SK-MEL-5 (cell line): ENCODE measurements at places on chromosomes 12 and 14. TPM values are rescaled to one million over a fixed set of nuclear protein-coding genes. Genes with fewer than 3 reads are reported as not detected.

GRCh38 chr12:31368666-31369361, 42.9 kb upstream of the SINHCAF start:
- peak; percentile 12 for DNase-seq

DNA sequence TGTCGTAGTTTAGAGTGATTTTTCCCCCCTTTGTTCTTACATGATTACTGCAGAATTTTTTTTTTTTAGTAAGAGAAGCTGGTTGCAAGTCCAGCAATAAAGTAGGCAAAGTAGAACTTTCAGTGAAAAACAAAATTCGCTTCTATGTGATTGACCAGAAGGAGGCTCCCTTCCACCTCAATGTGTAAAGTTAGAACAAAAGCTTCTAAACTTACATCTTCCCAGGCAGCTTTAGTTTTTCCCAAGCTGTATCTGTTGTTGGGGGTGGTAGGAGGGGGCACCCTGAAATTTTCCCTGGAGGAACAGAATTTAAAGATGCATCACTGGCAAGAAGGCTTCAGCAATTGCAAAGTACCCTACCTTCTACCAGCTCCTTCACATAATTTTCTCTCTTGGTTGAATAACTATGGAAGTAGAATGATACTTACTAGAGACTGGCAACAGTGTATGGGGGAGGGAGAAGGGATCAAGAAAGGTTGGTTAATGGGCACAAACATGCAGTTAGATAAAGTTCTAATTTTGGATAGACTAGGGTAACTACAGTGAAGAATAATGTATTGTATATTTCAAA, 87.3 kb upstream of the E2F7 start:
- peak; percentile 77 for DNase-seq

IQSEC3 gene
- not detected in 2 replicates for total RNA-seq

GRCh38 chr12:23631786-23632377, 317.6 kb downstream of the SOX5 start:
- no peak for DNase-seq

DNA sequence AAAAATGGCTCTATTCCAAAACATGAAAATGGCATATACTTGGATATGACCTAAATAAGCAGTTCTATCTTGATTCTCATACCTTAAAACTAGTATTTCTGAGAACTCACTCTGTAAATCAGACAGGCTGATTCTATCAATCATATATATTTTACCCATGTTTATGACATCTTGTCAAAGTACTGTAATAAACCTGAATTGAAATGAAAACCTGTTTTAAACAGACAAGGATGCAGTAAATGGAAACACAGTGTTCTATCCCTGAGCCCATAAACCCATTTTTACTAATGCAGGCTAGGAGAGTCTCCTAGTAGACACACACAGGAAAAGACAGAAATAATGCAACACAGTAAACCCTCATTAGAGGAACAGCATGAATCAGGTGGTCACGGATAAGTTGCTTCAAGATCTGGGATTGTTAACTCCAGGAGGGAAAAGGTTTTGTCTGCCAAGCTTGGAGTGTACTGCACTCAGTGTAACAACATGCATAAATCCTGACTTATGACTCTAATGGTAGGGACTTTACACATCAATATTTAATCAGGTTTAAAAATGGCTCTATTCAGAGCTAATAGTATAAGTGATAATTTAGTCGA, 93.6 kb upstream of the CPNE8 start:
- DNase-seq, result no peak

DNA sequence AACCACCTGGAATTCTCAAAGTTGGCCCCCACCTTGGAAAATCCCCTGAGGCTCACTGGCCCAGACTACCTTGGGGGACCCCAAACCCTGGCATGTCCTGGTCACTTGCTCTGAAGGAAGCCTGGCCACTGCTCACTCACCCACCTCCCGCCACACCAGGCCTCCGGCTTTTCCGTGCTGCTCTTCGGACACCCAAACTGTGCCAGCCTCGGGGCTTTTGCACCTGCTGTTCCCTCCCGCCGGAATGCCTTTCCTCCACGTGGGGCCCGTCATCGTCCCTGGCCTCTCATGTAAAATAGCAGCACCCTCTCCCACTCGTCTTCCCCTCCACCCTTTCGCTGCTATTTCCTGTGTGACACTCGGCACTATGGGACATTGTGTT, 87.2 kb upstream of the NCOR2 start:
- DNase-seq, result no peak

APOF gene
- total RNA-seq, result not detected in 2 replicates

DNA sequence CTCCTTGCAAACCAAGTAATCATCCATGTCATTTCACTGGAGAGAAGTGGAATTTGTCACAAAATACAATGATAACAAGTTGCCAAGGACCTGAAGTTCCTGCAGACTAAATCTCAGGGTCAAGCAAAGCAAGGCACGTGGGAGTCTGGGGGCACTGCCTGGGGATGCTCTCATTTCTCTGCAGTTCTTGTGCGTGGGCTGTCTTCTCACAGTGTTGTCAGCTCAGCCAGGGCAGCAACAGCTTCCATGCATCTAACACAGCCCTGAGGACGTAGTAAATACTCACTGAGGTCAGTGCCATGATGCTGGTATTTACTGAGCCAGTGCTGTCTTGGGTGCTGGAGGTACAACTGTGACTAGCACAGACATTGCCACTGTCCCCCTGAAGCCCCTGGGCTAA, 62.9 kb upstream of the CMKLR1 start:
- DNase-seq, result no peak

GRCh38 chr14:68520637-68521556, 272.0 kb downstream of the ZFP36L1 start:
- DNase-seq, result no peak

GRCh38 chr12:130336723-130337487, 782 bp upstream of the PIWIL1 start:
- no peak for DNase-seq

OR4E2 gene
- not detected in 2 replicates for total RNA-seq

DNA sequence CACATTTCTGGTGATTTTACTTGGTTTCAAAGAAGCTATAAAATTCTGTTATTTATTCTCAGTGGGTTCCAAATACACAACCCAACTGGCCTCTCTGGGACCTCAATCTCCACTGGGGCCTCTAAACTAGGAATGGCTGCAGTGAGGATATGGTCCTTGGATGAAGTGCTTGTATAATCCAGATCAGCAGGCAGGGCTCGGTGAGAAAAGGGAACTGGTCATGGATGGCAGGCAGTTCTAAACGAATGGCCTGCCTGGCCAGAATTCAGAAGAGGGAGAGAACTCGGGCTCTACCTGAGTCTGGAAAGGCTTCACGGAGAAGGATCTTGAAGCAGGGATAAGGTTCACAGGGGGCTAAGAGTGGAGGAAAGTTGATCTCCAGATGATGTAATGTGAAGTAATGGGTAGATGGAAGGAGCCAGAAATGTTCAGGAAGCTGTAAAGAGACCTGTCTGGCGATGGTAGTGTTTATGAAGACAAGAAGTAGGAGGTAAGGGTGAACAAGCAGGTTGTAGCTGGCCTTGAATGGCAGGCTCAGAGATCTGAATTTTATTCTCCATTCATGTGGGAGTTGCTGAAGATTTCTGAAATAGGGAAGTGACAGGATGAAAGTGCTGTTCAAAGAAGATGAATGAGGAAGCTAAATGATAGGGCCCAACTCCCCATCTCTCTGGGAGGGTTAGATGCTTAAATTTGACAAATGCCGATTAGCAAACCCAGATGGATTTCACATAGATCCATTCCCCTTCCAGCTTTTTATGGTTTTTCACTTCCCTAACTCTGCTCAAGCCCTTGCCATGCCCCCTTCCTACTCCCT, 31.5 kb upstream of the ANO6 start:
- DNase-seq, result no peak

GRIP1 gene
- 0.77 and 2.1 TPM in 2 replicates for total RNA-seq

GRCh38 chr12:7099290-7099996, 7.2 kb upstream of the C1R start:
- DNase-seq, result no peak

DNA sequence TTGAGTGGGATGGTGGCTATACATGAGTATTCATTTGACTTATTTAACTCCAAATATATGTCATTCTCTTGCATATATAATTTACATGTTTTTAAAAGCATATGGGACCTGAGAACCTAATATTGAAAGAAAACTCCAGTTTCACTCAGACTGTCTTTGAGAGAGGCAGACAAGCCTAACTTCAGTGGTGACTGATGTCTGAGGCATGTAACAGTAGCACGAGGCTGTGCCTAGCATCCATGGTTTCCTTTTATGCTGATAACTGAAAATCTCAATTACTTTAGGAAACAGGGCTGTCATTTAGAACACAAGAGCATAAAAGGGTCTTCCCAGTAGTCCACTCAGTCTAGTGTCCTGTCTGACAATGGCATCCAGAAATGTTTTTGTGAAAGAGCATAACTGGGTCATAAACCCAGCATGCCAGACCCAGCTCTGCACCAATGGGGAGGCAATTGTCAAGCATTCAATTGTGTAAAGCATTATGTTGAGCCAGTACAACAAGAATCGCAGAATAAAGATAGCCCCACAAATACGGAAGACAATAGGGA, 24.3 kb downstream of the MAPK1IP1L start:
- DNase-seq, result no peak

DNA sequence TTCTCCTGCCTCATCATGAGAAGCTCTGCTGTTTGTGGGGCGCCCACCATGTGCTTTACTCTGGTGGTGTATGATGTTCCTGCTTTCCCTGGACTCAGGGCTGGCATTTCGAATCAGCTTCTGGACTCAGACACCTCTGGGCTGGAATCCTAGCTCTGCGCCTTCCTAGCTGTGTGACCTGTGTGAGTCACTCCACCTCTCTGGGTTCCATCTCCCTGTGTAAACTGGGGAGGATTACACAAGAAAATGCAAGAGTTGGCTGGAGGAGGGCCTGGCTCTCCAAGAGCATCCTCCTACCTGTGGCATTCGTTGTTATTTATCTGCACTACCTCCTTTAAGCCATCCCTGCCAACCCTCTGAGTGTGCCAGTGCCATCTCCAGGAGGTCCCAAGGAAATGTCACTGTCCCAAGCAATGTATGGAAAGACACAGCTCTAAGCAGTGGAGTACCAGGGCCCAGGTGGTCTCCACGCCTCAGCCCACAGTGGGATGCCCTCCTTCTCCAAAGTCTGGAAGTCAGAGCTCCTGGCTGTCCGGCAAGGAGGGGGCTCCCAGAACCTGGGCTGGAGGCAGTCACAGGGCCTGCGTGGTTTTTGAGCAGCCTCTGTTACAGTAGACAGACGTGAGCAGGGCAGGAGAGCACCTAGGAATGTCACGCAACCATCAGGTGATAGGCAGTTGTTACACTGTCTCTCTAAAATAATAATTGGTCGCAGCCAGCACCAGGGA, 7.3 kb upstream of the TNFAIP2 start:
- DNase-seq, result no peak

GRCh38 chr12:45235087-45236025, 19.5 kb downstream of the ANO6 start:
- DNase-seq, result no peak

SMIM10L1 gene
- 10.6 and 11.3 TPM in 2 replicates for total RNA-seq

SYT1 gene
- total RNA-seq, result 0.72 TPM in 1 of 2 replicates, not detected in the other

DNA sequence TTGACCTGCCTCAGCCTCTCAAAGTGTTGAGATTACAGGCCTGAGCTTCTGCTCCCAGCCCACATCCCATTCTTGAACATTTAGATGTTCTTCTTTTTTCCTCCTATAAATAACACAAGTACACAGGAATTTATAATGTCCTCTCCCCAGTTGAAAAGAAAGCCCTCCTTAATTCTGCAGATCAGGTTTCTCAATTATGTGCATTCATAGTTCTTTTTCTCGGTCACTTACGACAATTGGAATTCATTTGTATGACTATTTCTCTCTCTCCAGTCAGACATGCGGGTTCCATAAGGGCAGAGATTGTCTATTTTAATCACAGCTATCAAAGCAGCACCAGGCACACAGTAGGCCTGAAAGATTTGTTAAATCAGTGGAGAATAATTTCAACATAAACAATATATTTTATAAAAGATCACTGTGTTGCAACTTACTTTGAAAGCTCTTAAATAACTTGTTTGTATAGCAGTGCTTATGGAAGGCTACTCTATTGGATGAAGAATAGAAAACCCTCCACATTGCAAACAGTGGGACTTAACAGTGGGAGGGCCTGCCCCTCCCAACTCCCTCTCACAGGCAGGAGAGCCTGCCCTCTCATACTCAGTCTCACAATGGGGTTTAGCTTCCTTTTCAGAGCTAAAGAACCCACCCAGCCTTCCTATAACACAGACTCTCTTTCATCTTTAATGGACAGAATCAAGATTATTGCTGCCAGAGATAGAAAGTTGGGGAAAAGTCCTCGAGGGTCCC, 84.1 kb upstream of the TRAF3 start:
- peak; percentile 7 for DNase-seq

IL31 gene
- total RNA-seq, result not detected in 2 replicates

KRT6A gene
- total RNA-seq, result not detected in 2 replicates

GRCh38 chr12:93624595-93625294, 52.3 kb downstream of the SOCS2 start:
- peak; percentile 77 for DNase-seq

DLGAP5 gene
- 29.2 and 31.1 TPM in 2 replicates for total RNA-seq

LAG3 gene
- 0.13 TPM in 1 of 2 replicates, not detected in the other for total RNA-seq

DNA sequence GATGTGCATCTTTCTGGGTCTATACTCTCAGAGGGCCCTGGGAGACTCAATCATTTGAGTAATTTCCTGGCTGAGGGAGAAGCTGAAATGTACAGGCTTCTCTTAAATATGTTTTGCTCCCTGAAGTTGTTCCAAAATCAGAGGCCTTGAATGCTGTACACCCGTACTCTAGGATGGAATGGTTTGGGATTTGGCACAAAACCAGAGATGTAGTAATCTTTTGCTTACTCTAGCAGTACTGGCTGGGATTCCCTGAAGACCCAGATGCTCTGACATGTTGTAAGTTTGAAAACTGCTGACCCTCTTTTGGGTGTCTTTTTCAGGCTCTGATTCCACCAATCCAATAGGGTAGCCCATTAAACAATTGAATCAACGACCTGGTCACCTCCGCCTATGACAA, 10.4 kb downstream of the ACACB start:
- DNase-seq, result no peak
